Testis (tissue), 5 donors: ENCODE measurements at places on chromosomes 5 and 9.

DNA sequence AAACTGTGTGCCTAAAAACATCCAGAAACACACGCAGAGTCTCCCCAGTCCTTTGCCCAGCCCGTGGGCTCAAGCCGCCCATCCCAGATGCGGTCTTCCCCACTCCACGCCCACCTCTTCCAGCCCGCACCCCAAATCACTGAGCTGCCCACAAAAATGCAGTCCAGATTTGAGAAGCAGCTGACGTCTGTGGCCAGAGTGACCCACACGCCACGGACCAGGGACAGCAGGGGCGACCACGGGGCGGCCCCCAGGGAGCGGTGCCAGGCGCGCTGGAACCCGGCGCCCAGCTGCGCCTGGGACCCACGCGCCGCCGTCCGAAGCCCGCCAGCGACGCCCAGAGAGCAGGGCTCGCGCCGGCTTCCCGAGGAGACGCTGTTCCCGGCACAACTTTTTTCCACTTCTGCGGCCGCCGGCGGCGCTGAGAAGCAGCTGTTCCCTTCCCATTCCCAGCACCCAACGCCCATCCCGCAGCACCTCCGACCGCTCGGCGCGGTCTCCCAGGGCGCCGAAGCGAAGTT lies 674 bp downstream of the LHFPL2 start:
- peak; percentile 57 for DNase-seq

- no peak for DNase-seq
These were observed 3.7 kb downstream of the NPR3 start for GRCh38 chr5:32714836-32715235.

- DNase-seq = no peak
These were observed 4.2 kb downstream of the LECT2 start for GRCh38 chr5:135950611-135951010.

- DNase-seq = no peak
These were observed 89.8 kb upstream of the ELL2 start for GRCh38 chr5:96051401-96051830.

DNA sequence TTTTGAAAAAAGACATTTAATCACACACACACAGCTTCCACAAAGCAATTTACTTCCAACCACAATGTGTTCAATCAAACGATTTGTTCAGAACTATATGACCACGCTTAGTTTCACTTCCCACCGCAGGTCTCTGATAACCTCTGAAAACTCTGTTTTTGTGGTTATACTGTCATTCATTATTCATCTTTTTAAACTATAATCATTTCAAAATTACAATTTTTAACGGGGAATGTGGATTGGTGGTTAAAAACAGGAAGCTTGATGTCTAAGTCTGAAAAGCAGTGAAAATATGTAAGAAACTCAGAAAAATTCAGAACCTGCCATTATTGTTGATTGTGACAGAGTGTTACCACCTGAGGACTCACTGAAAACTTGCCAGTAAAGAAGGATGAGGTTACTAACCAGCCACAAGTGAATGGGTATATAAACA lies 12.7 kb upstream of the TMEM174 start:
- no peak for DNase-seq

DNA sequence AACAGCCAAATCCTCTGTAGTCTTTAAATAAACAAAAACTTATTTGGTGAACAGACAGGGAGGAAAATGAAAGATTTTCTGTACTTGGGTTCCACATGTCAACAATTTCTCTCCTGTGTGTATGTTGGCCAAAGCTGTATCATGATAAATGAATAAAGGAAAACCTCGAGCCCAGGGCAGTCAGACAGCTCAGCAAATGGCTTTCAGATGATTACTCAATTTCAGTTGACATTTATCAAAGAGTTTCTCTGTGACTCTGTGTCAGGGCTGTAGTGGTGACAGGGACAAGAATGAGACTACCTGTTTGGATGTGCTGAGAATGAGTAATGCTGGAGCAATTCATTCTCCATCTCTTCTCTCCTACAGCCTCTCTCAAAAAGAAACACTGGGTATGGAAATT lies 45.7 kb upstream of the PTGS1 start:
- no peak for DNase-seq

DNA sequence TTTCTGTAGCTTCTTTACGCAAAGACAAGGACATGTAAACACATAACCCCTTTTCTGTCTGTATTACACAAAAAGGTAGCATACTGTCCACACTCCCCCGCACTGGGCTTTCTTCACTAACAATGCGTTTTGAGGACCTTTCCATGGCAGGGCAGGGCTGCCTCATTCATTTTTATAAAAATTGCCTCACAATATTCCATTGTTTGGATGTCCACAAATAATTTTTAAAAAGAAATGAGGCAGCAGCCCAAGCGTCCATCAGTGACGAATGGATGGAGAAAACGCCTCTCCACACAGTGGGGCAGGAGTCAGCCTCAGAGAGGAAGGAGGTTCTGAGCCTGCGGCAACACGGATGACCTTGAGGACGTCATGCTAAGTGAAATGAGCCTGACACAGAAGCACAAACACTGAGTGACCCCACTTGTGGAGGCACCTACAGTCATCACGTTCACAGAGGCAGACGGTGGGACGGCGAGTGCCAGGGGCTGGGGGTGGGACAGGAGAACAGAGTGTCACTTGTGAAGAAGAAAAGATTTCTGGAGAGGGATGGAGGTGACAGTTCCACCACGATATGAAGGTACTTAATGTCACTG lies 67.8 kb downstream of the RASGEF1C start:
- peak; percentile 13 for DNase-seq

GRCh38 chr9:10238087-10238486 lies 374.7 kb downstream of the PTPRD start:
- DNase-seq = no peak

DNA sequence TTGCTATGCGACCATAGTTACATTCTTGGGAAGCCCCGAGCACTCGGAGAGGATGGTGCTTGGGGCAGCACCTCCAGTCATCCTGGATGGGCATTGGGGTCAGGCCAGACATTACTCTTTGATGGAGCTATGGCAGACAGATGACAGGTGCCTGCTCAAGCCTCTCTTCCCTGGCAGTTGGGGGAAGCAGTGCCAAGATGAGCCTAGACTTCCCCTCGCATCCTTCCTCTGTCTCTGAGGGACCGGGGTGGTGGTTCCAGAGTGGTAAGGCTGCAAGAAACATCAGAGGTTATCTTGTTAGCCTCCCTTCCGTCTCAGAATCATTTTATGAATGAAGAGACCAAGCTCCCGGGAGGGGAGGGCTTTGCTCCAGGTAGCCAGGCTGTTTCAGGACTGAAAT lies 2.8 kb upstream of the HMCN2 start:
- DNase-seq = no peak

DNA sequence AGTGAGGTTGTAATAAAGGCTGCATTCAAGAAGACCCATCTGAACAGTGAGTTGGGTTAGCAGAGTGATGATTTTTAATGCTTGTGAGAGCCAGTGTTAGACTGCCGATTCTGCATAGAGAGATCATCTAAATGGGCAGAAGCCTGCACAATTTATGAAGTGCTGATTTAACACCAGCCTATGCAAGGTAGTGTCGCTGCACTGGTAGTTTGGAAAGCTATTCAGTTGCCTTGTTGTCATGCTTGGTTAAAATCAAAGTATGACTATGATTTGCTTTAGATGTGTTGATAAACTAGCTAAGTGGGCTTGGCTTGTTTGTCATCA lies 379 bp upstream of the LRRTM2 start:
- DNase-seq = no peak

- DNase-seq = peak; percentile 53
These were observed 430.8 kb downstream of the ARHGEF28 start for GRCh38 chr5:74056789-74057164.

GRCh38 chr9:129496473-129497004 lies 124.4 kb downstream of the C9orf50 start:
- peak; percentile 97 for DNase-seq

DNA sequence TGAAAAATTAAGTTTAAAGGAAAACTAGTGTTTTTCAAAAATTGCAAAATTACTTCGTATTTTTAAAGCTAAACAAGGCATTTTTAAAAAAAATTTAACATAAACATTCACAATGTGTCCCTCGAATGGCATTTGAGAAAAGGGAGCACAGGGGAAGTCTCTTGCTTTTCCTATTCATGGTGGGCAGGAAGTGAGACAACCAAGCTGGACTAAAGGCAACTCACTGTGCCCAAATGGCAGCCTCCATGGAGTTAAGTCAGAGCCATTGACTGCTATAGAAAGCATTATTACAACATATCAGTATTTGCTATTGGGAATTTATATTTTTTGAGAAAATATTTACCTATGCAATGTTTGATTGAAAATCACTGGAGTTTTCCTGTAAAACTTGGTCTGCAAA lies 8.3 kb downstream of the HNRNPH1 start:
- DNase-seq = no peak

DNA sequence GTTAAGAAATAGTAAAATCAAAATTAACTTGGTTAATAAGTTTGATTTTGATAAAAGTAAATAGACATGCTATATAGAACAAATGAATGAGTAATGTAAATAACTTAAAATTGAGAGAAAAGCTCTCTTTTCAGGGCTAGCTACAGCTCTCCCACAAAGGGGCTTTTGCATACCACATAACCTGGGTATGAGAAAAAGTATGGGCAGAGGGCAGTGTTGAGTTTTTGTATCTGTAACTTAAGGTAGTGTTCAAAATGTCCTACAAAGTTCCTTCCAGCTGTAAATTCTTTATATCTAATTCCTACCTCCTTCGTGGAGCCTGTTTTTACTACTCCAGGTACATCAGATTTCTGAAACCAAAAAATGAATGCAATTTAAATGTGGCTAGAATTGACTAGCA lies 18.9 kb upstream of the TTC33 start:
- DNase-seq = no peak

- DNase-seq = no peak
These were observed 68.5 kb upstream of the TTC23L start for GRCh38 chr5:34770486-34770885.

DNA sequence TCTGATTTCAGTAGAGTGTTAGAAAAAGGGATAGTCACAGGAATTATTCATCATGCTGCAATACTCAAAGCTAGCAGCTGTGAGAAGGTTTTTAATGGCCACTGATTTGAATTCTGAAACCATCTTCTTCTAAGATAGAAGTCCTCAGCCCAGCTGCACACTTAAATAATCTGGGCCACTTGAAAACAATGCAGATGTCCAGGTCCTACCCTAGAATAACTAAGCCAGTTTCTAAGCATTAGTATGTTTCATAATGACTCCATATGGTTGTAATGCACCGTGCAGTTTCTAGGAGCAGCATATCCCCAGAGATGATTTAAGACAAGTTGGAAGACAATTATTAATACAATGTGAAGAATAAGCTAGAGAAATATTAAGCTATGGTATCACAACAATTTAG lies 159.9 kb upstream of the FBXL17 start:
- DNase-seq = no peak

DNA sequence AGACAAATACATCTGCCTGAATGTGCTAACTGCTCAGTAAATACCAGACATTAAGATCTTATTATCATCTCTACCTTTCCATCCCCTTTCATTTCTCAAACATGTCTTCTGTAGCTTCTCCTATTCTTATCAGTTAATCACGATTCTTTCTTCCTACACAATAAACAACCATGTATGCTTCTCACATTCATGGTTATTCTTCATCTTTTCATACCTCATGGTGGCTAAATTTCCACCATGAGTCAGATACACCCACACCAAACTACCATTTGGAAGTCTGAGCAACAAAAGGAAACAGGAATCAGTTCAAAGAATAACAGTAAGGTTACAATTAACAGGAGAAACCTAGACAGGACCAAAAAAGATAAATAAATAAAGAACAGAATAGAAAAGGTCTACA lies 7.7 kb downstream of the ZNF622 start:
- DNase-seq = no peak
